ENCODE measurements at places on chromosomes 13 and 19.

GRCh38 chr13:47457626-47458025 is 543.4 kb downstream of the SUCLA2 start:
- no peak for DNase-seq

- DNase-seq: no peak
Measured at GRCh38 chr13:78960881-78961280, 301.9 kb upstream of the OBI1 start.

DNA sequence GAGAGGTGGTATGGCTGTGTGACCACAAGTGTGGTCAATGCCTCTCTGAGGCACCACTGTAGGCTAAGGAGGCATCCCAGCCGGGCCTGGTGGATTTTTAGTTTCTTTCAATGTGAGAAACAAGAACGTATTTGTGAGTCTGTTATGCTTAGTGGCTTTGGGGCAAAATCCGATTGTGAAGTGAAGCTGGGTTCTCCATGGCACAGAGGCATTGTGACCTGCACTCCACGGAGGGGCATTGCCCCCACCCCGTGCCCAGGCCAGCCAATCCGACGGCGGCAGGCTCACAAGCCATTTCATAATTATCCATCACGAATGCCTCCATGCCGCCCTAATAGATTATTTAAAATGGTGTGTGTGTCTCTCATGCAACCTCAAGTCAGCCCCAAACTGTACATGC is 151.6 kb downstream of the ZNF536 start:
- no peak for DNase-seq

DNA sequence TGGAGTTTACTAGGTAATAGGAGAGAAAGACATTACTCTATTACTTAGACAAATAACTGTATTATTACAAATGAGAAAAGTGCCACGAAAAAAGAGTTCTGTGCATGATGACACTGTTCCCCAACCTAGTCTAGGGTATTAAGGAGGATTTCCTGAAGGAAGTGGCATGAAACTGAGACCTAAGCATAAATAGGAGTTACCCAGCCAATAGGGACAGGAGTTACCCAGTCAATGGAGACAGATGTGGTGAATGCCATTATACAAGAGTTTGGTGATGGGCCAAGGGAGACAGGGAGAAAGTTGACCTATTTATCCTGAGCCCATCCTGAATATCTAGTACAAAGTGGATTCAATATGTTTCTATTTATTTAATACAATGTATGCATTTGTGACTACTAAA is 65.4 kb downstream of the KL start:
- DNase-seq: no peak

DNA sequence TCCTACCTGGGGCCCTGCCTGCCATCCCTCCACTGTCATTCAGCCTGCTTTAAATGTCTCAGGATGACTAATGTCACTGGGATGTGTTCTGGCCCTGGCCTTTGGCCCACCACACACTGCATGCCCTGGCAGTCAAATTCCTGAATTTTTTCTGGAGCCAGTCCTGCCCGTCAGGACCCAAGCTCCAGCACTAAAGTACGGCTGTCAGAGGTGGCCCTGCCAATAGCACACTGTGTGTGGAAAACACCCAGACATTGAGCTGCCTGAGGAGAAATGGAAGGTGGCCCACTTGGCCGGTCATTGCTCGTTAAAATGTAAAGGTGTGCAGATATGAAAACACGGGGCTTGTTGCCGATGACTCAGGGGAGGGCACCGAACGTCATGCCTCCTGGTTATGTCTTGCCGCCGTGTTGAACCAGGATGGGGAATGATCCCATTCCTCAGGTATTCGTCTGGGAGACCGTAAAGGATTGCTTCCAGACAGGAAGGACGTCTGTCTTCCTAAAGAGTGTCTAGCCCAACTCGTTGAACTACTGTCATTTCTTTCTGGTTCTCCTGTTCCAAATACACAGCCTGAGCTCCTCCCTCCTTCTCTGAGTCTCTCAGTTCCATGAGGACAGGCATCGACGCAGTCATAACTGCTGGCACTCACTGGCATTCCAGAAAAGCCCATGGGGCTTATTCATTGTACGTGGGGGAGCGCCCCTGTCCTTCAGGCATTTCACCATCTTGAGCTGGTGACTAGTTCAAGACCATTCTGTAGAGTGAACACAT is 40.6 kb downstream of the COL4A2 start:
- no peak for DNase-seq
